ENCODE measurements at places on chromosomes 5 and 9.

- DNase-seq: no peak
Measured at GRCh38 chr5:109837231-109837861, 147.6 kb downstream of the MAN2A1 start.

- DNase-seq: no peak
Measured at GRCh38 chr5:63145167-63145566, 566.5 kb downstream of the LRRC70 start.

DNA sequence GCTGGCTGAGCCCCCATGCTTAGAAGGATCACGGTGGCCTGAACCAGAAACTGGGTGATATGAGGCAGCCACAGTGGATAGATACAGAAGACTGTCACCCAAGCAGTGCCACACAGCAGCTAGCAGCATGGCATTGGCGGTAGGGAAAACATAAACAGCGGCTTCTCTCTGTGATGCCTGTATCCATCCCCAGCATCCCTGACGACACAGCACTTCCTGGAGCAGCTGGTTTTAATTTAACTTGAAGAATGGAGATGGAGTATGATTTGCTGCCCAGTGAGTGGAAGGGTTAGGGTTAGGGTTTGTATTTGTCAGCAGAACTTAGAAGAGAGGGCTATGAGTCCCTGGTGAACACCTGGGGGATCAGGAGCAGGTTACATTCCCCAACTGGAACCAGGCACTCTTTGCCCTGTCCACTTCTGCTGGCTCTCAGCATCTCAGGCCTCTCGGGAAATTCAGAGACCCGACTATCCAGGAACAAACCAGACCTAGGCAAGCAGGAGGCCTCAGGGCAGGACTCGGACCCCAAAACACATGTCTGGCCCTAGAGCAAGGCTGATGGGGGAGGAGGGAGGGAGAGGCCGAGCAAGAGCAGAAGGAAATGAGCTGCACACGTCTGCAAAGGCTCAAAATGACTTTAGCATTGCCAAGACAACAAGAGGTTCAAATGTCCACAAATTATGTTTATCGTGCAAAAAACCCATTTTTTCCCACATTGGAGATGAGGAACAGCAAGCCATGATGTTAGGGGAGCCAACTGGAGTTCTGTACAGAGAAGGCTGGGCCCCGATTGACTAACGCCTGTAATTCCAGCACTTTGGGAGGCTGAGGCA, 6.5 kb upstream of the GGTA1 start:
- no peak for DNase-seq

DNA sequence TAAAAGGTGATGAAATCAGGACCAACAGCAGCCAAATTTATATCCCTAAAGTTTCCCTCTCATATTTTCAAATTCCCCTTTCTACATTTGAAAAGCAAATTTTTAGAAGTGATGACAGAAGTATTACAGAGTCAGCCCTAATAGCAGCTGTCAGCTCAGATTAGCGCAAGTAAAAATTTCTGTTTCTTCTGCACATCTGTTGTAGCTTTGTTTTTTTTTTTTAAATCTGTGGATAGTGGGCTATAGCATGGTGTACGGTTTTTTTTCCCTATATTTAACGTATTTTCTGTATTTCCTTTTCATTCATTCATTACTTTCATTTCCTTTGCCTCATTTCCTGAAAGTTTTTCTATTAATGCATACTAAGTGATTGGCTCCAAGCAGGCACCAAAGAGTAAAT, 99.1 kb downstream of the MACIR start:
- no peak for DNase-seq

DNA sequence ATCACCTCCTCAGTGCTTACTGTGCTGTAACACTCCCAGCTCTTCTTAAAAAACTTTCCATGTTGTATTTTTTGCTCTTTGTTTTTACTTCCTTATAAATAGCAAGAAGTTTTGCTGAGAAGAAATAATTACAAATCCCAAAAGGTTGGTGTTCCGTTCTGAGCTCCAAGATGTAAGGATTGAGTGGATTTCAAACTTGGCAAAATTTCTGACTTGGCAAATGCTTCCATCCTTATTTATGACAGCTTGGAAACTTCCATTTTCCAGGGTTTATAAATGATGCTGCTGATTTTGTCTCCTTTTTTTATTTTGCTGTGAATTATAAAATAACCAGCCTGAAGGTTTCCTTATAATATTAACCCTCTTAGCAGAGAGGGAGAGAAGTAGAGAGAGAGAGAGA, 151.9 kb downstream of the NTRK2 start:
- no peak for DNase-seq

DNA sequence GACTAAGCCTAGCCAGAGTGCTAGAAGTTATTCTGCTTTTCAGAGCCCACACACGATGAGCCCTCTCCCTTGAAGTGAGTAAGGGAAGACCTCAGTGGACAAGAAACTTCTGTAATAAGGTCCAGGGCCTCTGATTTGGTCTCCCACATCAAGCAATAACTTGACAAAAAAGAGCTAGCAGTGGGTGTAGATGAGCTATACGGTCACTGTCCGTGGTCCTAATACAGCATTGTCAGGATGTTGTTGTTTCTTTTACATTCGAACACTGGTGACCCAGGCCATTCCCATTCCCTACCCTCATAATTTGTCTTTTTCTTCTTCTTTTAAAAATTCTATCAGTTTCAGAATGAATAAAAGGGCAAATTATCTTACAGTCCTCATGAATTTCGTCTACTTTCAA, 5.2 kb downstream of the PCSK1 start:
- no peak for DNase-seq

DNA sequence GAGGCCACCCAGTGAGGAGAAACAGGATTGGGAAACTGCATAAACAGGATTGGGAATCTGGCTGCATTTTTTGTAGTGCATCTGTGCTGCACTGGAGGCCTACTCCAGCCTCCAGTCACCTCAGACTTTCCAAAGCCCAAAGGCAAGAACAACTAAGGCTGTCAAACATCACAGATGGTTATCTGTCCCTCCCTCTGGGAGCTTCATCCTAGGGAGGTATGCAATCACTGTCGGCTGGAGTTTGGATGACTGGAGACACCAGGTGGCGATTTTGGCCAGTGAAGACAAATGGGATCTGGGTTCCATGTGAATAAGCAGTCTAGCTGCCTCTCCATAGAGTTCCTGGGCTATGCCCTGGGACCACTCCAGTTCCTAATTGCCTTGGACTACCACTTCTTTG, 9.3 kb upstream of the SPINK13 start:
- DNase-seq: no peak

DNA sequence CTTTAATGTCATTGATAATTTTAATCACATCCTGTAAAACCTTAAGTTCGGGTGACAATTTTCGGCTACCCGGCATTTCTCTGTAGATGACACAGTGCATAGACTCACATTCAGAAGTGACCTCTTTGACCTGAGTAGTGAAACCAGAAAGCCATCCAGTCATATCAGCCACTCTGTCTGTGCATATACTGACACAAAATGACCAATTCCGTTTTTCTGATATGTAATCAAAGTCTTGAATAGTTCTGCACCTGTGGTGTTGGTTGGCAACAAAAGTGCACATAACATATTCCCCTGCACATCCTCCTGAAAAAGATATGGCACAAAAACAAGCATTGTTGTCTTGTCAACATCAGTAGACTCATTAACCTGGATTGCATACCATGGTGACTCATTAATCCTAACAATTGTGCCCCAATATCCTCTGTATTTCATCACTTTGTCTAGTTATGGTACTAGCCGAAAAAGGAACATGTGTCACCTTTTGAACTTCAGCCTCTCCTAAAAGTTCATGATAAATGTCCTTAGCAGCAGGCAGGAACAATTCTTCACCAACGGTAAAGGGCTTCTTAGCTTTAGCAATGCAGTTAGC, 4.6 kb upstream of the HNRNPA0 start:
- DNase-seq: no peak

DNA sequence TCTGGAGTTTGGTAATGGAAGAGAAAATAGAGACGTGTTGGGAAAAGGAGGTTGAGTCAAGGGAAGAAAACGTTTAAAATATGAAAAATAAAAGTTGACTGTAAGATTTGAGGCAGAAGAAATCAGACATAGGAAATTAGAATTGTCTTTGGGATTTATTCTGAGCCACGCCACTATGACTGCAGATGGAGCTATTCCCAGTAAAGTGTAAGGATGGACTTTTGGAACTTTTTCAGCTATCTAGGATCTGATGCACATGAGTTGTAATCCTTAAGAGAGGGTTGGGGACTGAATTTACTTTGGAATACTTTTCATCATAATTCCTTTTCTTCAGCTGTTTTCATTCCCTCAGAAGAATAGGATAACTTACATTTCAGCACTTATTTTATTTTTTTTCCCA, 336.7 kb downstream of the FAM170A start:
- no peak for DNase-seq

- no peak for DNase-seq
Measured at GRCh38 chr5:151504006-151504405, 56.6 kb downstream of the SLC36A1 start.

DNA sequence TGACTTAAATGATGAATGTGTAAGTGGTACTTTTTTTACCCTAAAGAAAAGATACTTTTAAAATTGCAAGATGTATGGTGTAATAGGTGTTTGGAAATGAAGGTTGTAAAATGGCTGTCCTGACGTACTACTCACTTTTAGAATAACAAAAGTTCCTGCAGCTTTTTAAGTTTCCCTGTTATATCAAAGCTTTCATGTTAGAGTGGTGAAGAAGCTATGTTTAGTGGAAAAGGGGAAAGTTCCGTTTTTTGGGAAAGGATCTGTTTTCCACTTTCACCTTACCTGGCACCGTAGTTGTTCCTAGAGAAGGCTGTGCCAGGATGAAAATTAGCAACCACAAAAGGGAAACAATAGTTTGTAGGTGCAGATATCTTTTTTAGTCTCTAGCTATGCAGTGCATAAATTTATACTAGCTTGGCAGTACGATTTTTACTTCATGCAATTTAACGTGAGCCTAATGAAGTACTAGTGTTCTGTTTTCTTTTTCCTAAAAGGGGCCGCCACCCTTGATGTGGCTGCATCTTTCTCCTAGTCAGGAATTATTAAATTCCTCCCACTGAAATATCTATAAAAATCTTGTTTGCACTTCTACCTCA, 1.3 kb downstream of the TNPO1 start:
- DNase-seq: no peak

DNA sequence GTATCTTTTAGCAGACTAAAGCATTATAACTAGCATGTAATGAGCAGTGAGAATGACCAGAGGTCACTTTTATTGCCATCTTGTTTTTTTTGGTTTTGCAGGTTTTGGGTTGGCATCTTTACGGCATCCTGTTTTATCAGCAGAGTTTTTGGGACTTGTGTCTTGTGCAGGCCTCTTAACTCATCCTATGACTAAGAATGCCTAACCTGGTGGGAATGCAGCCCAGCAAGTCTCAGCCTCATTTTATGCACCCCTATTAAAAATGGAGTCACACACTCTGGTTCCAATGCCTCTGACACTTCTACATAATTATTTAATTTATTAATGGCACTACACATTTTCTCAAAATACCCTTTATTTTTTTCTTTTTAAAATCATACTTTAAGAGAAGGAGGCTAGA, 726.5 kb upstream of the RIOK2 start:
- no peak for DNase-seq

DNA sequence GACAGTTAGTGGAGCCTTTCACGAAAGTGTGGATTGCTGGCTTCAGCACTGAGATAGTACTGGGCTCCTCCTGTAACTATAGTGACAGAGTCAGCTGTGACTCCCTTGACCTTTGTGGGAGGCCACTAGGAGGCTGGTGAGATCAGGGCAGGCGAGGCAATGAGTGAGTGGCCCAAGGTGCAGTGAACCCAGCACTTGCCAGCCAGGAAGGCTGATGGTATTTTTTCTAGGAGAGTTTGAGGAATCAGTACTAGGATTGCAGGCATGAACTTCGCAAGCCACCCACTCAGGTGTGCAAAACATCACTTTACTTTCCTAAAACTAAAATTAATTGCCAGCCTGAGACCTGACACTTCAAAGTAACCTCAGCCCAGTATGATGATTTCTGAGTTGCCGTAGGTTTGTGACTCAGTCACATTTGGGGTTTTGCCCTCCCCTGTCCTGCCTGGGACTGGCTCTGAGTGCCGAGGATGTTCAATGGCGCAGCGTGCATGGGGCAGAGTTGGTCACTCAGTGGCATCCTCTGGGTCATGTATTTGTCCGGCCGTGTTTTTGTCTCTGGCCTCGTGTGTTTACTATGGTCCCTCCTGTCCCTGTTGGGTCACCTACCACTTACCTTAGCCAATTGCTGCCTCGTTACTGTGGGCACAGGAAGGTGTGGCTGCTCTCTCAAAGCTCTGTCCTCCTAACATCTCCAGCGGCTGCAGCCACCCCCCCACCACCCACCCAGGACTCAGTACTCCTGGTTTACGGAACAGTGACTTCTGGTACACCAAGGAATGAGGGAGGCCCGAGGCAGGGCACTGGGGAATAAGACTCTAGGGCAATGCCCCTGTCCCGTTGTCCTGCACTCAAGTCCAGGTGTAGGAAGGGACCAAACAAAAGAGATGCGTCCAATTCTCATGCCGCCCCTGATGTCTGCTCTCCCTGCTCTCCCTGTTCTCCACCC, 67.2 kb downstream of the IL31RA start:
- DNase-seq: no peak

DNA sequence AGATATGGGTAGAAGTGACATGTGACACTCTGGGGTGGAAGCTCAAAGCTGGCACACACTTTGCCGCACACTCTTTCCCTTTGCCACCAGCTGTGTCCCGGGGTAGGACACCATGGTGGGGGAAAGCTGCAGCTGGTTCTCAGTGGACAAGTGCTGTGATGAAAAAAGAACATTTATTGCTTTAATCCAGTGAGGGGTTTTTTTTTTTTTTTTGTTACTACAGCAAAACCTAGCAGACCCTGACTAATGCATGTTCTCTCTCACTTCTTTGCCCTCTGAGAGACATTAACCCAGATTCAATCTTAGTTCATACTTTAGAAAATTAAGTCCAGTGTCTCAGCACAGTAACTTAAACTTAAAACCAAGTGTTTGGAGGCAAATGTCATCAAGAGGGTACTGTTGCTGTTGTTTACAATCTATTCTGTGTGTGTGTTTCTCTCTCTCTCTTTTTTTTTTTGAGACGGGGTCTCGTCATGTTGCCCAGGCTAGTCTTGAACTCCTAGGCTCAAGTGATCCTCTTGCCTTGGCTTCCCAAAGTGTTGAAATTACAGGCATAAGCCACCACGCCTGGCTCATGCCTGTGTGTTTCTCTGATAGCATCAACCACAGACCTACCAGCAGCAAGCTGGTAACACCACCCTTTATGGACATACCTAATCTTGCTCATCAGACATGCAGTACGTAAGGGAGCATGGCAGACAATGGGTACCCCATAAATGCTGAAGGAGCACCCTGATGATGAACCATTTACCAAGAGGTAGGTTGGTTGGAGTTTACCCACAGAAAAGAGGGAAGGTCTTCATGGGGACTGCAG, 84.7 kb upstream of the TBC1D2 start:
- DNase-seq: no peak

GRCh38 chr5:131495536-131496399, 139.3 kb downstream of the RAPGEF6 start:
- DNase-seq: no peak

- DNase-seq: peak; percentile 82
Measured at GRCh38 chr5:177592010-177592834, at the start of gene TMED9. TSS of gene TMED9 (plus strand) at chr5:177592203. CDS start at chr5:177592215, 12 bp downstream.

DNA sequence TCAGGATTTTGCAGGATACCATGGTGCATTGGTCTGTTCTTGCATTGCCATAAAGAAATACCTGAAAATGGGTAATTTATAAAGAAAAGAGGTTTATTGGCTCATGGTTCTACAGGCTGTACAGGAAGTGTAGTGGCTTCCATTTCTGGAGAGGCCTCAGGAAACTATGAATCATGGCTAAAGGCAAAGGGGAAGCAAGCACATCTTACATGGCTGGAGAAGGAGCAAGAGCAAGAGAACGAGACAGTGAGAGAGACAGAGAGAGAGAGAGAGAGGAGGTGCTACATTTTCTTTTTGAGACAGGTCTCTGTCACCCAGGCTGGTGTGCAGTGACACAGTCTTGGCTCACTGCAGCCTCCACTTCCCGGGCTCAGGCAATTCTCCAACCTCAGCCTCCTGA, 43.9 kb downstream of the P4HA2 start:
- no peak for DNase-seq

Measured in GDM1 (cell line).